ENCODE measurements at places on chromosomes 11 and 22. TPM values are rescaled to one million over a fixed set of nuclear protein-coding genes. Genes with fewer than 3 reads are reported as not detected.

CSNK2A3 gene
- total RNA-seq, result not detected

BAIAP2L2 gene
- total RNA-seq, result 0.20 TPM

VPREB1 gene
- not detected for total RNA-seq

NXPE4 gene
- total RNA-seq, result not detected

TRIM29 gene
- not detected for total RNA-seq

OR4C46 gene
- total RNA-seq, result not detected

EMID1 gene
- total RNA-seq, result 0.51 TPM

SAA4 gene
- total RNA-seq, result not detected

PRR5L gene
- total RNA-seq, result 6.1 TPM

KRTAP5-1 gene
- total RNA-seq, result not detected

DNA sequence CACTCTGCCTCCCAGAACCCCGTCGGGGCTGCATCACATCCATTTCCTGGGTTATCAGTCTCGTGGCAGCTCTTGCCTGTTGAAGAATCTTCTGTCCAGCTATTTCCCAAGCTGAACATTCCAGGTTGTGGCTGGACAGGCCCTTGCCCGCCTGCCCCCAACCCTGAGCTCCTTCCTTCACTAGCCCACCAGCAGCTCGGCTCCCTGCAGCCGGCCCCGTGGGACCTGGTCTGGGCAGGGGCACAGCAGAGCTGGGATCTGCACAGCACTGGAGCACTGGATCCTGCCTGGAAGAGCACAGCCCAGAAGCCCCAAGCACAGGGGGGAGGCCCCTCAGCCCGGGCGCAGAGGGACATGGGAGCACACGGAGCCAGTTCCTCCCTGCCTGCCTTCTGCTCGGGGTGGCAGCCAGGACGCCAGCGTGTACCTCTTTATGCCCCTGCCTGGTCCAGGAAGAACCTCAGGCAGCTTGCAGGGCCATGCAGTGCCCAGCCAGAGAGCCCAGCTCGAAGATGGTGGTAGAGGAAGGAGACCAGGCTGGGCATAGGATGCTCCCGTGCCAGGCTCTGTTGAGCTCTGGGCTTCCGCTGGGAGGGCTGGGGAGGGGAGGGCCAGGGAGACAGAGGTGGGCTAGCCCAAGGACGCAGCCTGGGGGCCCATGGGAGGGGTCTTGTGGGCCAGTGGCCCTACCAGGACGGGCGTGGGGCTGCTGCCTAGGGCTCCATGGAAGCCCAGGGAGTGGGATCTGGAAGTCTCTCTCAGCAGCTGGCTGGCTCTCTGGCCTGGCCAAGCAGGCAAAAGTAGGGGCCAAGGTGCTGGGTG lies 16.6 kb upstream of the GNB1L start:
- H3K36me3 ChIP-seq, result peaks cover 3% of the 10 kb centered on the region
- no peak overlapping the region for H3K27ac ChIP-seq
- H3K4me3 ChIP-seq, result no peak overlapping the region

DNA sequence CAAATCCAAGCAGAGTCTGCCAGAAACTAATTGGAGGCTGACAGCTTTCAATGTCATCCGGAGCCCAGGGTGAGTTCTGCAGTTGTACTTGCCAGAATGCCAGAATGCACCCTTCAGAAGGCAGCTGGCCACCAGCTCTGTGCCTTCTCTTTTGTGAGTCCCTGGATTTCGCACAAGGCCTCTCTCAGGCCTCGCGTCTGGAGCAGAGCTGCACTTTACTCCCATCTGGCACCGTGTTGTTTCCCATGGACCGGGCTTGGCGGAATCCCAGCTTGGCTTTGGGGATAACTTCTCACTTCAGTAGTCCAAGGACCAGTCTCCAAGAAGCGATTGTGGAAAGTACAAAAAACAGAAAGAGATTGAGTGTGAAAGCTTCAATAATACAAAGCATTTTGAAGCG lies 451.3 kb upstream of the KIRREL3 start:
- H3K27ac ChIP-seq, result no peak overlapping the region
- no peak for DNase-seq
- no peak overlapping the region for H3K4me3 ChIP-seq
- no peaks in the 10 kb centered on the region for H3K36me3 ChIP-seq
- H3K27me3 ChIP-seq, result no peaks in the 10 kb centered on the region
- H3K4me1 ChIP-seq, result no peaks in the 10 kb centered on the region

DNA sequence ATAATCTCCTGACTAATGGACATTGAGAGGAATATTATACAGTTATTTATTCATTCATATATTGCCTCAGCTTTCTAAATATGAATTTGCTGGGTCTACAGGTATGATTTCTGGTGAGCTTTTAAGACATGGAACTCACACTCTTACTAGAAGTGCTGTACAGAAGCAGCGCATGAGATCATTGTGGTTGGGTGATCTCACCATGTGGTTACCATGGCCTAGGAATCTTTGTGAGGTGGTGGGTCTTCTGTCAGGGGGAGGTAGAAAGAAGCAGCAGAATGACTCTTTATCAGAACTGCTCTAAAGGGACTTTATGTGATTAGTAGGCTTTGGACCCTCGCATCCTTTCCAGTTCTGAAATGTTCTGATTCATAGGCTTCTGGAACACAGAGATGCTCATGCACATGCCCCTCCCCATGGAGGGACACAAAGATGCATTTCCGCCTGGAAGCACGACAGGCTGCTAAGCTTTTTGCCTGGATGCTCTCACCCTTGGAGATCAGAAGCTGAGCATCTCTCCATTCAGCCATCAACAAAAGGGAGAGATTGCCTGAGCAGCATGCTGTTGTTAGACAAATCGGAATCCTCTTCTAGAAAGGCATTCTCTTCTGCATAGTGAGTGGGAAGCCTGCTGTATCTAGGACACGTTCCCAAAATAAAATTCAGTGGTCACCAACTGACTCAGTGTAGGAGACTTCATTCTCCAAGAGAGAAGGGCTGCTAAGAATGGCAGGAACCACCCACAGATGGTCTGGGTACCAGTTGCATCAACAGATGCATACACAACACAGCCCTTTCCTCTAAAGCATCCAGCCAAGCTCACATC lies 51.3 kb downstream of the KIRREL3 start:
- H3K27me3 ChIP-seq, result no peaks in the 10 kb centered on the region
- H3K27ac ChIP-seq, result no peak overlapping the region
- H3K4me3 ChIP-seq, result no peak overlapping the region
- H3K4me1 ChIP-seq, result no peaks in the 10 kb centered on the region
- H3K36me3 ChIP-seq, result no peaks in the 10 kb centered on the region
- no peak for DNase-seq

DNA sequence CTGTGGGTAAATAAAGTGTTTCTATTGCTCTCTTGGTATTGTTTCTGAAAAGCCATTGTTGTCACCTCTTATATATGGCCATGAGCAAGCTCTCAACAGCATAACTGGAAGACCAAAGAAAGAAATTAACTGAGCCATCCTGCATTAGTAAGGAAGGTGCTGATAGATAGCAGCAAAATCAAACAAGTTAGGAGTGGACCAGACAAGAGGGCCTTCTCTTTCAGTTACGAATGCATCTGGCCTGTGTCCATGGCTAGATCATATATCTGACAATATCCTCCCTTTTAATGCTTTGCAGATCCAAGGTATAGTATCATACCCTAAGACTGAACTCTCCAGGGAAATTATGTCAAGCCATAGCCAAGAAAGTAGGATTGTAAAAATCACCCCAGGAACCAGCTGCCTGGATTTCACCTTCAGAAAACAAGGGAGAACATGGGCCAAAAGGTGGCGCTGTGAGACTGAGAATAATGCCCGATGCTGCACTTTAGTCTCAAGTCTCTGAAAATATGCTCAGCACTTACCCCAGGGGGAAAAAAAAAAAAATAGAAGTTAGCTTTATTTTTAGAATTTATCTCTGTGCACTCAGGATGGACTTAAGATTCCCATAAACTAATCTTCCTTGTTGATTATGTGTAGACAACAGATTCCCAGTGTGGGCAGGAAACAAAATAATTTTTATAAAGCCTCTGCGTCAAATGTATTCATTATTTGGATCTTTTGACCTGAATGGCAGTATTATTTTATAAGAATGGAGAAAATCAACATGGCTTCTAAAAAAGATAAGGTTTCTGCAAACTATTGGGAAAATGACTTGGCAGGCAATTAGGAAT lies 415.1 kb downstream of the ETS1 start:
- peaks cover 9% of the 10 kb centered on the region for H3K4me1 ChIP-seq
- peak overlapping the region; percentile 42 for H3K27ac ChIP-seq
- peak; percentile 91 for DNase-seq
- H3K4me3 ChIP-seq, result no peak overlapping the region
- no peaks in the 10 kb centered on the region for H3K36me3 ChIP-seq

DNA sequence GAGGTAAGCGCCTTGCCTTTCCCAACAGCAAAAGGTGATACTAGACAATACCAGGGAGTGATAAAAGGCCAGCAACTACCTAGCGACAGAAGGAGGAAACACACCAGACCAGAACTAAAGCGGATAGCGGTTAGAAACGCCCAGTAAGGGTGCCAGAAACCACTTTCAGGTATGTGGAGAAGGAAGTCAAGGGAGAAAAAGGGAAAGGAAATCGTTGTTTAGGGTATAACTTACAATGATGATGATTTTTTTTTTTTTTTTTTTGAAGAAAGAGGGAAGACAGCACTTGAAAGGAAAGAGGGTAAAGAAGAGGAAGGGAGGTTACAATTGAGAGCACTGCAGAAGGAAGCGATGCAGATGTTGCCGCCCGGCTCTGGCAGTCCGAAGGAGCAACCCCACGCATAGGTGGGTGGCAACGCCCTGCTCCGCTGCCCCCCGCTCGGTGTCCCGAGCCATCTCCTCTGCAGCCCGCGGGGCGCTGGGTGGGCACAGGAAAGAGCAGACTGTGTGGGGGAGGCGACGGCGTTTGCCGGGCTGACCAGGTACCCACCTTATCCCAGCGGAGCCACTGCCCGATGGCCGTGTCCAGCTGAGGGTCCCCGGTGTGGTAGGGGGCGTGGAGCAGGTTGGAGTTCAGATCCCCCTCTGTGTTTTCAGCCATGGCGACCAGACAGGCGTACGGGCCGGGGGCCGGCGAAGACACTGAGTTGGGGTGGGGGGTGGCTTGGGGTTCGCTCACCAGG lies 561 bp downstream of the PGM2L1 start:
- H3K27ac ChIP-seq, result peak overlapping the region; percentile 62
- no peaks in the 10 kb centered on the region for H3K27me3 ChIP-seq
- DNase-seq, result peak; percentile 56
- H3K36me3 ChIP-seq, result no peaks in the 10 kb centered on the region
- H3K4me3 ChIP-seq, result peak overlapping the region; percentile 36

GRCh38 chr11:73402834-73403185 lies 26.6 kb downstream of the RELT start:
- H3K27me3 ChIP-seq, result no peaks in the 10 kb centered on the region
- H3K27ac ChIP-seq, result no peak overlapping the region
- peak; percentile 25 for DNase-seq
- no peak overlapping the region for H3K4me3 ChIP-seq

- peaks cover 2% of the 10 kb centered on the region for H3K27me3 ChIP-seq
- H3K36me3 ChIP-seq, result no peaks in the 10 kb centered on the region
- no peak overlapping the region for H3K27ac ChIP-seq
Measured at GRCh38 chr11:125356797-125357196, 139.3 kb downstream of the FEZ1 start.

GRCh38 chr11:111665777-111666176 lies 63.5 kb downstream of the SIK2 start:
- peaks cover 5% of the 10 kb centered on the region for H3K4me1 ChIP-seq
- no peaks in the 10 kb centered on the region for H3K27me3 ChIP-seq
- no peak overlapping the region for H3K4me3 ChIP-seq
- no peaks in the 10 kb centered on the region for H3K36me3 ChIP-seq
- H3K27ac ChIP-seq, result no peak overlapping the region
- DNase-seq, result peak; percentile 55

- peak; percentile 16 for DNase-seq
- peak overlapping the region; percentile 39 for H3K27ac ChIP-seq
- H3K27me3 ChIP-seq, result no peaks in the 10 kb centered on the region
- no peak overlapping the region for H3K4me3 ChIP-seq
- peaks cover 19% of the 10 kb centered on the region for H3K4me1 ChIP-seq
Measured at GRCh38 chr11:116373104-116373944, 399.5 kb downstream of the BUD13 start.

DNA sequence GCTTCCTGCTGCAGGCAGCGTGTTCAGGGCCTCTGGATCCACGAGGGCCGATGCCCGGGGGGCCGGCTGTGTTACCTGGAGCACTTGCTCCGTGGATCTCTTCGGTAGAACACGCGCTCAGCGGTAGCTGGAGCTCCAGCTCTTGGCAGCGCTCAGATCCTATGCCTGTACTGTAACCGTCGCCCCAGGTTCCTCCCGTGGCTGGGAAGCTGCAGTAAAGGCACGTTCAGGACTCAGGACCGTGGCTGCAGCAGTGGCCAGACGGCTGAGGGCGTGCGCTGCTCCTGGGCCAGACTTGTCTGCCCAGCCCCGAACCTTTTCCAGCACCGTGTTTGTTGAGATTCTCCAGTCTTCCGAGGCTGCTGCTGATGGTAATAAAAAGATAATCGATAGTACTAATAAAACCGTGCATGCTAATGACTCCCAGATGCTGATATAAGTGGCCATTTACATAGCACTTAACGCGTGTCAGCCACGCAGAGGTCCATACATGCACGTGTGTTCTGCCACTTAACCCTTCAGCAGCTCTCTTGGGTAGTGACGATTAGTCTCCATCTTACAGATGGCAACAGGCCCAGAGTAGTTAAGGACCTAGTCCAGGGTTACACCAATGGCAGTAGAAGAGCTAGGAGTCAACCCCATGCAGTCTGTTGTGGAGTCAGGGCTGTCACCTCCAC lies 1.4 kb downstream of the MOV10L1 start:
- DNase-seq, result no peak
- no peaks in the 10 kb centered on the region for H3K36me3 ChIP-seq
- no peak overlapping the region for H3K27ac ChIP-seq
- H3K4me3 ChIP-seq, result no peak overlapping the region
- H3K27me3 ChIP-seq, result peaks cover 7% of the 10 kb centered on the region
- no peaks in the 10 kb centered on the region for H3K4me1 ChIP-seq

DNA sequence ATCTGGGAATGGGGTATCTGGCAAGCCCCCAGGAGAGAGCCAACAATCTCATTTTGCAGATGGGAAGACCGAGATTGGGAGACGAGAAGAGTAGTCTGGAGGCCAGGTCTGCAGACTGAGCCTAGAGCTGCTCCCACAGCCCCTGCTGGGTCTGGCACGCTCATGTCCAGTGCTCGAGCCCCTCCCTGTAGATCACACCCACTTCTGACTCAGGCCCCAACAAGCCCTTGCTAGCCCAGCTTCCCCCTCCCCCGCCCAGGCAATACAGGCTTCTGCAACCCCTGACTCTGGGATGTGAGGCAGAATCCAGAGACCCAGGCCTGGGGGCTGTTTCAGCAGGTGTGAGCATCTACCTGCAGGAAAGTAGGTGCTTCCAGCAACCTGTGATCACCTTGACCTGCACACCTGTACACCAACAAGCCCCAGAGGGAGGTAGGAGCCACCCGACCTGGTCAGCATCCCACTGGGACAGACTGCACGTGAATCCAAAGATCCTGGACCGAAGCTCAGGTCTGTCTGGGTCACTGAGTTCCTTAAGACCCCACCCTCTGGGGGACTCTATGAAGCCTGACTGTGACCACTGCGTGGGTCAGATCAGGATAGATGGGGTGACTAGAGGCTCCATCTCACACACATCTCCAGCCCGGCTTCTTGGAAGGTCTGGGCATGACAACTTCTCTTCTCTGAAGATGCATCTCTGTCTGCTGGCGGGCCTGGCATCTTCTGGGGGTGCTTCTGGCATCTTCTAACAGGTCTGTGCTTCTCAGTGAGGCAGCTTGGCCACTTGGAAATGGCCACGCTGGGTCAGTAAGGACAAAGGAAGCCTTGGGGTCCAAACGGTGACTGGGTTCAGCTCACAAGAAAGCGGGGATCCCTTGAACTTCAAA lies 29.3 kb downstream of the LINC01488 start:
- H3K27ac ChIP-seq, result no peak overlapping the region
- no peaks in the 10 kb centered on the region for H3K36me3 ChIP-seq
- H3K4me3 ChIP-seq, result no peak overlapping the region

GRCh38 chr22:48578138-48579042 lies 1249.3 kb downstream of the BRD1 start:
- H3K4me1 ChIP-seq, result no peaks in the 10 kb centered on the region
- DNase-seq, result no peak
- no peak overlapping the region for H3K4me3 ChIP-seq
- no peak overlapping the region for H3K27ac ChIP-seq
- no peaks in the 10 kb centered on the region for H3K36me3 ChIP-seq

All from endothelial cell of umbilical vein (primary cell).